NCI-H2171 treated with DMSO at 0.1 percent for 48 hours (cell line): ENCODE measurements at places on chromosomes 11 and 22.

DNA sequence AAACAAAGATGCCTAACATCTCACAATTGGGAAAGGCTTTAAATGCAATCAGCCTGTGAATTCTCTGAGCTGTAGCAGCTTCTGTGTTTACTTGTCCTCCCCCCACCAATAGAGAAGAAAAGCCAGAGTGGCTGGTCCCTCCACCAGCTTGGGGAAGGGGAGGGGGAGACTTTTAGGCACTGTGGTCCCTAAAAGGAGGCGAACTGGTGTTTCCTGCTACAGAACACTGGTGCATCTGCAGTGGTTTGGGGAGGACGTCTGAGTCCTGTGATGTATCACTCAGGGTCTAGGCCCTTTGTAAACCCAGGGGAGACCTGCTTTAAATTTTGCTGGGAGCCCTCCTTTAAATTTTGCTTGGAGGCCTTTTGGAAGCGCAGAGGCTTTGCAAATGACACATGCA is 16.9 kb downstream of the TNRC6B start:
- DNase-seq: no peak

GRCh38 chr11:23100726-23101125 is 240.5 kb upstream of the CCDC179 start:
- DNase-seq: no peak

DNA sequence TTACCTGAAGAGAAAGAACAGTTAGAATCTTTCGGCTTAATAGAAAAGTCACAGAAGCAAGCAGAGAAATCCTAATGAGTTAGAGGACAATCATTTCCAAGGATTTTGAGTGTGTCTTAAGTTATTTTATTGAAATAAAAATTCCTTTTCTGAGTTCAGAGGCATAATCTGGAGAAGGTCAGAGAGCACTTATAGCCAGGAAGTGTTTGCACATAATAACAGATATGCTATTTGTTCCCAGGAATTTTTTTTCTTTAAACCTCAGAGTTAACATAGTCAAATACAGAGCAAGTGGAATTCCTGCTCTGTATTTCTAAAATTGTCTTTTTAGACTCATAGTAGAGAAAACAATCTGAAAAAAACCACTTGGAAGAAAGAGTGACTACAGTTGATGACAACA is 74.3 kb downstream of the SNX19 start:
- DNase-seq: no peak

- no peak for DNase-seq
These were observed 35.6 kb downstream of the ETS1 start for GRCh38 chr11:128551611-128552335.

DNA sequence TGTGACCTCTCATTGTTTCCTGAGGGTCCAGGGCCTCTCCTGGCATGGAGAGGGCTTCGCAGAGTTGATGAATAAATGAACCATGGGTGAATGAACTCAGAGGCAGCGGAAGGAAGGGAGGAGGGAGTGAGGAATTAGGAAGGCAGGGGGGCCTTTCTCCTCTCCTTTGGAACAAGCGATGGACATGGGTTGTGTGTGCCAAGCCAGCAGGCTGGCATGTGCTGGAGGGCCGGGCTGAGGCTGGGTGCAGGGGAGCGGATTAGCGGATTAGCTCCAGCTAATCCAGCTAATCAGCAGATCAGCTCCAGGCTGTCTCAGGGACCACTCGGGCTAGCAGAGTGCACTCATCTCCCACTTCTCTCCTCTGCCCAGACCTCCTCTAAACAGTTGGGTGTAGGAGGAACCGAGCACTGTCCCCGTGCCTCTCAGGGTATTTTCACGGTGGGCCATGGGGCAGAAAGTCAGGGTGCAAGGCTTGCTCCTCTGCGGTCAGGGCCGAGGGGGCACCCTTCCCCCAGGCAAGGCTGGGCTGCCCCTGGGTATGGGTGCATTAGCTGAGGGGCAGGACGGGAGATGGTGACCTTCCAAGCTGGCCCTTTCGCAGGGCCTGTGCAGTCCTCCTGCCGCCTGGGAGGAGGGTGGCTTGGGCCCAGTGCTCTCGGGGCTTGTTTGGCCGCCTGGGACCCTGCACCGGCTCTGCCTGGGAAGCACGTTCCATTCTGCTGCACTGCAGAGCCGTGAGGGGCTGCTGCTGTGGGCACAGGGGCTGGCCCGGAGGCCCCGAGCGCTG is 120.3 kb upstream of the B3GAT1 start:
- DNase-seq: no peak

- DNase-seq: no peak
These were observed 1329.0 kb downstream of the LRRC4C start for GRCh38 chr11:40130427-40130826.

GRCh38 chr11:5276697-5277096 is 7.0 kb upstream of the HBE1 start:
- DNase-seq: no peak

GRCh38 chr22:47987885-47988515 is 1225.5 kb downstream of the TBC1D22A start:
- peak; percentile 4 for DNase-seq

- no peak for DNase-seq
These were observed 866 bp downstream of the MED17 start for GRCh38 chr11:93784935-93785360.

- peak; percentile 96 for DNase-seq
These were observed 129.7 kb downstream of the LDLRAD3 start for GRCh38 chr11:36073411-36074203.

- no peak for DNase-seq
These were observed 89.4 kb downstream of the LDLRAD3 start for GRCh38 chr11:36033082-36033751.

- peak; percentile 83 for DNase-seq
These were observed 2.5 kb upstream of the RCN1 start for GRCh38 chr11:32088117-32088941.

DNA sequence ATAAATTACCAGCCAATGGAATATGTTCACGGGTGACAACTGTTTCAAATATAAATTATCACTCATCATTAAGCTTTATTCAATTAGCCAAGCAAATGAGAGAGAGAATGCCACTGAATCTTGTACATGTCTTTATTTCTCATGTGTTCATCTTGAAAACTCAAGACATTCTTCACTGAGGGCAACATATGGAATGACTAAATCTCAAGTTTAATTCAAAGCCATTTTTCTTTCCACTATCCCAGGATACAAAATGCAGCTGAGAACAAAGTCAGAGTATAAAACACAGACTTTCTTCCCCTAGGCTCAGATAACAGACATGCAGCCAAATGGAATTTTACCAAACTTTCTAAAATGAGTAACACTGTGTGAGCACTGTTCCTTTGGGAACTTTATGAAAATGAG is 12.1 kb upstream of the BBOX1 start:
- no peak for DNase-seq

DNA sequence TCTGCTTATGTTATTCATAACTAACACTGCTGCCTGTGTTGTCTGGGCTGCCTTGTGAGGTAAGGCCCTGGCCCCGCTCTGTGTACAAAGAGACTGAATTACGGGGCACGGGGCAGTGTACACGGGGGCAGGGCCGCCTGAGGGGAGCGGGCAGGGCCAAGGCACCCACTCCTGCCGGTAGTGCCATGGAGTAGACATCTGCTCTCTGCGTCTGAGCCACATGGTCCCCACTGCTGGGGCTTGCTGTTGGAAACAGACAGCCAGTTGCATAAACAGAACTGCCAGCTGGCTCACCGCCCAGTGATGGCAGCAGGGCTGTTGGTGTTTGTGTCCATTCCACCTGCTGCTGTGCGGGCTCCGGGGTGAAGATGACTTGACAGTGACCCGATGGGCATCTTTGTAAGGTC is 19.8 kb downstream of the FAM118A start:
- peak; percentile 98 for DNase-seq

DNA sequence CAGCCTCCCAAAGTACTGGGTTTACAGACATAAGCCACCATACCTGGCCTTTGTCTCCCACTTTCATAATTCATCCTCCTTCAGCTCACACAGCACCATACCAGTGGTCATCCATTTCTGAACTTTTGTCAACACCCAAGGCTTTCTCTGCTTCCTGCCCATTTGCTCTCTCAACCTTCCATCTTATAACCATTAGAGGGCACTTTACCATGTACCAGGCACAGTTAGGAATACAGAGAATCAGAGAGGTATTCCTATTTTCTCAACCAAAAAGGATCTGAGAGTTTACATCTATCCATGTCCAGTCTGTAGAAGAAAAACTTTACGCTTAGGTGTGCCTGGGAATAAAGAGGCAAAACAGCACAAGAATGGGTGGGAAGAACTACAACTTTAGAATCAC is 397.6 kb downstream of the BUD13 start:
- DNase-seq: no peak

GRCh38 chr11:80388130-80388529 is 947.3 kb upstream of the TENM4 start:
- no peak for DNase-seq

DNA sequence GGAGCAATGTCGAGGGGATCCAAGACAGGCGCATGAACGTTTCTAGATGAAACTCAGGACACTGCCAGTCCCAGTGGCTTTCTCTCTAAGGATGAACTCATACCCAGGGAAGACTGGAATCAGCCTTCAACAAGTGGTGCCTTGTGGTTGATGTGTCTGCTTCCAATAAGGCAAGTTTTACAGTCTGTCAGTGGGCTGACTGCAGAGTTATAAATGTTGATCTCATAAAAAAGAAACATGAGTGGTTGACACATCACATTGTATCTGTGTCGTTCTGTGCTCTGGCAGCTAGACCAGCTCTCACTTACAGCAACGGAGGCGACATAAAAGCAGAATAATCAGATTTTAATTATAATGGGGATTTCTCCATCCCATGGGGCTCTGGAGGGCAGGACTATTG is 96.7 kb downstream of the SNX19 start:
- DNase-seq: no peak

GRCh38 chr11:59754494-59754858 is 700 bp upstream of the STX3 start:
- peak; percentile 53 for DNase-seq

DNA sequence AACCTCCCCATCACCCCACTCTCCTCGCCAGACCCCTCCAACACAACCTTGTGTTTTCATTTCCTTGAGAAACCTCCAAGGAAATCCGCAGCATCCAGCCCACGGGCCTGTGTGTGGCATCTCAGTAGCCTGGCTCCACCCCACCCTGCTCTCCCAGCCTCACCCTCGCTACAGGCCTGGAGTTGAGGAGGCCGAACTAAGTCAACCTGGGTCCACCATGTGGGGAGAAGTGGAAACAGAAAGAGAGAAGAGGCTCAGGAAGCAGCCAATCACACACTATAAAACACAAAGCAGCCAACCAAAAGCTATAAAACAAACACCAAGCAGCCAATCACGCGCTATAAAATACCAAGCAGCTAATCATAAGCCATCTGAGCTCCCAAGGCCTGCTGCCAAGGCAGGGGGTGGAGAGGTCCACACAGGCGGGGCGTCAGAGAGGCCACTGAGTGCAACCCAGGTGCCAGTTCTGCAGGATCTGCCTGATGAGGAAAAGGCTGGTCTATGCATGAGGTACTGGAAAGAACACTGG is 72.0 kb downstream of the MICAL3 start:
- no peak for DNase-seq

DNA sequence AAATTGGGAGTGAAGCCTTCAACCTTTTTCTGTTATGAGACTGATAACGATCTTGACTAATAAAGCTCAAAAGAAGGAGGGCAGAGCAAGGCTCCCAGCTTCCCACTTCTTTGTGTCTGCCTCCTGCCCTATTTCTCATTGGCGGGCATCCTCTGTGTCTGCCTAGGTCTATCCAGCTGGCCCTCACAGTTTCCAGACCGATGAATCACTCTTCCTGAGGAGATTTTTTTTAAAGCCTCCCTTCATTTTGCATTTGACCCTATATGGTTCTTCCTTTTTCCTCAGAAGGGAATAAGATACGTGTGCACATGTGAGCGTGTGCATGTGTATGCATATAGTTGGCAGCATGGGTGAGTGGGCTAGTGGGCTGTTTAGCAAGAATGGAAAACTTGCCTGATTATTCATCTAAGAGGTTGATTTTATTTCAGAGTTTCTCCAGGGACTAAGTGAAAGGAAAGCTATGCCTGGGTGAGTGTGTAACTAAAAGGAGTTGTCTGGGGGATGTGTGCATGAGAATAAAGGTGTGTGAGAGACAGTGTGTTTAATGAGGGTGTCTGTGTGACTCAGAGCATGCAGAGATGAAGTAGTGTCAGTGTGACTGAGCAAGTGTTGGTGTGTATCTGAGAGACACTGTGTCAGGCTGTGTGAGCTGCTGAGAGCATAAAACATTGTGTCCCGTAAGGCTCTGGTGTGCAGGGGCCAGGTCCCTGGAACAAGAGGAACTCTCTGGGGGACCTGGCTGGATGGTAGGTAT is 12.2 kb downstream of the PHLDB1 start:
- DNase-seq: peak; percentile 65

DNA sequence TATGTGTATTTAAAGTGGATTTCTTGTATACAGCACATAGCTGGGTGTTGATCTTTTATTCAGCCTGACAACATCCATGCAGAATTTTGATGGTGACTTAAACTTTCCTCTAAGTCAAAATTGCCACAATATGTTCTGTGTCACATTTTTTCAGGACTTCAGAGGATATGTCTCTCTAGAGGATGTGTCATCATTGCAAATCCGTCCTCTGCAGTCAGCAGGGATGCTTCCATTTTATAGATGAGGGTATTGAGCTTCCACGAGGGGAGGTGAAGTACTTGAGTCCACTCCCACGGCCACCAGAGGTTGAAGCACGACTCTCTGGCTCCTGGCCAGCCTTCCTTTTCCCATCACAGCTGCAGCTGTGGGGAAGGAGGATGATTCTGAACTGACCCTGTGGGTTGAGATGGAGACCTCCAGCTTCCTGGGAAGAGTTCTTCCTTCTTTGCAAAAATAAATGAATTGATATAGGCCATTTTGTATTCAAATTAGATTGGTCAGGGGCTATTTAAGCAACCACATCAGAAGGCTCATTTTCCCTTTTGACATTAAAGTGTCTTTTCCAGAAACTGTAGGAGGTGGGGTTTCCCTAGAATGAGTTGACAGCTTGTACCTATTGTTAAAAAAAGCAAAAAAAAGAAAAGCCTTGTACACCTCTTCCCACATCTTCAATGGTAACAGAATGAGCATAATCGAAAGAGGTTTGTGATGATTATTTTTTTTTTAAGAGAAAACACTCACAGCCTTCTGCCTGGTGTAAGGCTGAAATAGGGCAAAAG is 55.2 kb upstream of the MYEOV start:
- DNase-seq: no peak

GRCh38 chr11:64971421-64972233 is at the start of gene MAJIN:
TSS of gene MAJIN (minus strand) at chr11:64972108. CDS start at chr11:64959405, 12,703 bp downstream.
- DNase-seq: no peak

- no peak for DNase-seq
These were observed 82.2 kb downstream of the RPS6KA4 start for GRCh38 chr11:64441127-64441526.

DNA sequence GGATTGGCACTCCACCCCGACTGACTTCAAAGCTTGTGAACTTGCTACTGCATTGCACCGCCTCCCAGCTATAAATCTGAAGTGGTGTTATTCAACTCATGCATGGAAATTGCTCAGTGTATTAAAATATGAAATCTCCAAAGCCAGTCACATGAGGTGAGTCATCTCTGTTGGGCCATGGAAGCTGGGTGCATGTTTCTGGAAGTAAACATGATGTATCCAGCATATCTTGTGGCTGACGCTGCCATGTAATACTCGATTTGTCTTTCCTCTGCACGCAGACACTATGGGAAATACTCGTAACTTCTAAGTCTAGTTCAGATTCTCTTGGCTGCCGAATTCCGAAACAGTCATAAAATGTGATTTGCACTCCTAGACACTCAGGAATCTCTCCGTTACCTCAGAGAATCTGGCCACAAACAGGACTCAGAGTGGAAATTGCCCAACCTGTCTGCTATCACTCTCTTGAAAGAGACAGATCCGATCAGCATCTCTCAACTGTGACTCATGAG is 154.9 kb upstream of the MPPED2 start:
- no peak for DNase-seq
